Epithelial cell of esophagus (primary cell): ENCODE measurements at places on chromosomes 4 and X.

GRCh38 chr4:158535130-158535614 lies 13.5 kb downstream of the RXFP1 start:
- DNase-seq = peak; percentile 64

DNA sequence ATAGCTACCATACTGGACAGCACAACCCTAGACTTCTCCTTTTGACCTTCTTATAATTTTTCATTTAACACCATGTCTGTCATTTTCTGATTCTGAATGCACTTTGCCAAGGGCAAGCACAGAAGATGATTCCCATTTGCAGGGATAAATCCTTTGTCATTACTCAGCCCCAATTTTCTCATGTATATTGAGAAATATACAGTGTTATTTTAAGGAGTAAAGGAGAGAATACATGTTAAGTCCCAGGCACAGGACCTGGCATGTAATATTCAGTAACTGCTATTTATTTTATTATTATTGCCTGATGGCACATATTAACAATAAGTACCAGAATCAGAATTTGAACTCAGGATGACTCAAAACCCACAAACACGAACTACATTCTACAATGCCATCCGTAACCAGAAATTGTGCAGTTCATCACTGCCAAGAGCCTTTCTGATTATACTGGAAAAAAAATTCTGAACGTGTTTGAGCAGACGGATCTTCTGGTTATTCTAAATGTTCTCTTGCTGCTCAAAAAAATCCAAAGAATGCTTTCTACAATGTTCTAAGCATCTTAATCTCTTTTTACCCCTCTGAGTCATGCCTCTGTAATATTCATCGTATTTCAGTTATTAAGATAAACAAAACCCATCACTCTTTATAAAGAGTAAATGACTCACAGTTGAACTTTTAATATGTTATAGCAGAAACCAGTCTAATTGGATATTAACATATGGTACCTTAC lies 170.0 kb downstream of the MID1 start:
- DNase-seq = peak; percentile 40

- DNase-seq = no peak
Observed at GRCh38 chr4:89506866-89507491, 199.4 kb upstream of the GPRIN3 start.

DNA sequence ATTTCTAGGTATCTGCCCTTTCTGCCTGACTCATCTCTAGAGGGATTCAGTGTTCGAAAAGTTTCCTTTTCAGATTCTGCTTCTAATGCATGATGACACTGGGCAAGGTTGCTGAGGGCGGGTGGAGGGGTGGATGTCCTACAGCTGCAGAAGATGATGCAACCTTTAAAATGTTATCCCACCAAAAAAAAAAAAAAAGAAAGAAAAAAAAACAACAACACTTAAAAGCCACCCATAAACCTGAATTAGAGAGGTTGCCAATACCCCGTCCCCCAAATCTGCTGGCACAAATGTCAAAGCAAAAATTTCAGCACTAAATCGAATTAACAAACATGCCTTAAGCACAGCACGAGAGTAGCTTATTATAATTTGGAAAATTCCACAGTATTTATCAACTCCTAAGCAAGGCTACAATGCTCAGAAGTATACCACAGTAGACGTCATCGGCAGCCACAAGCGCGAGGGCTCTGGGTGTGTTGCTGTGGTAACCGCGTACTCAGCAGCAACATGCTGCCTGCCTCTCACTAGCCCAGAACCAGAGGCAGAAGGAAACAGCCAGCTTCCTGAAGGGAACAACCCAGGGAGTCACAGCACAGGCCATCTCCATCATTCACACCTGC lies 167.5 kb upstream of the MAP3K15 start:
- DNase-seq = peak; percentile 32

- DNase-seq = no peak
Observed at GRCh38 chrX:68147848-68148247, 285.4 kb downstream of the OPHN1 start.

DNA sequence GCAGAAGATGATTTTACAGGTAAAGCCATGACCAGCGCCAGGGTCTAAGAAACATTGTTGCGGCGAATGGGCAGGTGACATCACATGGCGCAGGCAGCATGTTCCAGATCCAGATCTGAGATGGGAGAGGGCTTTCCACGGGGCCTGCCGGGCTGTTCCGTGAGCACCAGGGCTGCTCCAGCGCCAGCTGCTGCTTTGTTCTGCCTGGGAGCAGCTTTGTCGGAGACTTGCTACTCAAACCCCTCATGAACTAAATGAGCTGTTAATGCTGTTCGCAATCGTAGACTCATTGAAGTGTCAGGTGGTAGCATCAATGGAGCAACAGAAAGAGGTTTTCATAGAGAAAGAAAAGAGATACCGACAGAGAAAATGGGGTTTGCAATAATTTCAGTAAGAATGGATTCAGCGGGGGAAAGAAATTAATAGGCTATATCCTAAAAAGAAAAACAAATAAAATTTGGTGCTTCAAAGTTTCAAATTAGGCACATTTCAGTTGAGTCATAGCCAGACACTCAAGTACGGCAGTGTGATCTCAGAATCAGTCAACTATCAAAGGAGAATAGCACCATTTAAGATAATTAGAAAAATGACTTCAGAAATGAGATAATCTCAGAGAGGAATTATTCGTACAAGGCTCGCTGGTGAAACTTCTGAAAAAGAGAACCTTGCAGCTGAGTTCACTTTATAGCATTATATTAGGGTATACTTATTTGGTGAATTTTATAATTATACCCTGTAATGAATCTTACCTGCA lies 23.9 kb downstream of the SORBS2 start:
- DNase-seq = no peak

DNA sequence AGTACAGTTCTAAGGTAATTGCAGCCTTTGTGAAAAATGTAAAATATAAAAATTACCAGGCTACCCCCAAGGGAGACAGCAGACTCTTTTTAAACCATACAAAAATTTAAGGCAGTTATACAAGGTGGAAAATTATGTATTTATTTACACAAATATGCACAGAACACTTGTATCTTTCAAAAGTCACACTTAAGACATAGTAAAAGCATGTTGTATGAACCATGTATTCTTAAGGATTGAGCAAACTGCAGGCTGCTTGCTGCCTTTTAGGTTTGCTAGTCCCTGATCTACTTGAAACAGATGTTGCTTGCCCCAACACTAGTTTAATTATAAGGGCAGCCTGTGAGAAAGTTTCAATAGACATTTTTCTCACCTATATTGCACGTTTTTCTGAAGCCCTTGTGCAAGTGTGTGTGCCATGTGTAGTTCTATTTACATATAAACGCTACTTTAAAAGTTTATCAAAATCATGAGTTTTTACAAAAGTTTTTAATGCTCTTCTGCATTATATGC lies 72.8 kb downstream of the PRSS12 start:
- DNase-seq = no peak

DNA sequence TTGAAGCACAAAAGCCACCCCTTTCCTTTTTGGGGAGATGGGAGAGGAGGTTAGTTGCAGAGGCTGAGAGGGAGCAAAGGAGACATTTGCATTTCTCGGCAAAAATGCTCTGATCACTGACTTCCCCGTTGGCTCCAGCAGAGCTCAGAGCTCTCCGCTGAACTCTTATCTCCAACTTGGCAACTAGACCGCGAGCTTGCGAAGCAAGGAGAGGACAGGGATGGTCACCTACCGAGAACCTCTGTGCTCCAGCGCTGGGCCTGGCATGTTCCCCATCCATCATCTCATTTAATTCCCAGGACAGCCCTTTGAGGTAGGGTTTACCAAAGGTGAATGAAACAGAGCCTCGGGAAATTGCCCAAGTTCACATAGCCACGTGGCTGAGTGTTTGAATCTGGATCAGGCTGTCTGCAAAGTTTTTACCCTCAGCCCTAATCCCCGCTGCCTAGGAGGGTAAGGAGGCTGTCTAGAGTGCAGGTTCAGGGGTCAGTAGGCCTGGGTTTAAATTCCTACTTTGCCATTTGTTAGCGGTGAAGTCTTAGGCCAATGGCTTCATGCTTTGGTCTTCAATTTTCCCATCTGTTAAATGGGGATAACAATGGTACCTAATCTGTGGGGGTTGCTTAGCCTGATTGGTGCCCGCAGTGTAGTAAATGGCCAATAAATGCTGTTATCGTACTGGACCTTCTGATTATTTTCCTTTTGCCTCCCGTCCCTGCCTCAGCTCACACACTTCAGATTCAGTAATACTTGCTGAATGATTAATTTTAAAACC lies 3.8 kb upstream of the CITED1 start:
- DNase-seq = no peak

DNA sequence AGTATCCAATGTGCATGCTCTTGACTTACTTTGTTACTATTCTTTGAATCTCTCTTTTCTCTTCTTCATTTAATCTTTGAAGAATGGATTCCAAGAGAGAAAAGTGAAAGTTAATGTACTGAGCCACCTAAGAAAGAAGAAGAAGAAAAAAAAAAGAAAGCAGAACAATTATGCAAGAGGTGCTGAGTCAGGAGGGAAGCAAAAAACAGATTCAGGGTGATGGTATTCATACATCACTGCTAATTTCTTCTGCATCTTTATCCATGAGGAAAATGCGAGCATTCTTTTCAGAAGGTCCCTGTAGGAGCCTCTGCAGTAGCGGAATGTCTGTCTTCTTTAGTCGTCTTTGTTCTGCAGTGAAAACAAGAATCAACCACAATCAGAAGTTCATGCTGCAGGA lies 43.9 kb downstream of the RASSF6 start:
- DNase-seq = peak; percentile 58

DNA sequence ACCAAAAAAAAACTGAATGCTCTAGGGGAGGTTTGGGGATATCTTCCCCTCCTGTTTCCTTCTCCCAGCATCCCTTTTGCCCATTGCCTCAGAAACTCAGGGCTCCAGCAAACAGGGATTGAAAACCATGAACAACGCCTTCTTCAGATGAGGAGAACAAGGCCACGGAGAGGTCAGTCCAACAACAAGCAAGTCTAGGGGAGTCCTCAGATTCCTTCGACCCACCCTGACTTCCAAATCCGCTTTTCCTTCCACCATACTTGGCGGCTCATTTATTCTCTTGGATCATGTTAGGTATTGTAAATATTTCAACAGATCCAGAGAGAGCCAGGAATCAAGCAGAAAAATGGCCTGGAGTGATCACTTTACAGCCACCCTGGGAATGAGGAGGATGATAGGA lies 21.9 kb downstream of the REELD1 start:
- no peak for DNase-seq

DNA sequence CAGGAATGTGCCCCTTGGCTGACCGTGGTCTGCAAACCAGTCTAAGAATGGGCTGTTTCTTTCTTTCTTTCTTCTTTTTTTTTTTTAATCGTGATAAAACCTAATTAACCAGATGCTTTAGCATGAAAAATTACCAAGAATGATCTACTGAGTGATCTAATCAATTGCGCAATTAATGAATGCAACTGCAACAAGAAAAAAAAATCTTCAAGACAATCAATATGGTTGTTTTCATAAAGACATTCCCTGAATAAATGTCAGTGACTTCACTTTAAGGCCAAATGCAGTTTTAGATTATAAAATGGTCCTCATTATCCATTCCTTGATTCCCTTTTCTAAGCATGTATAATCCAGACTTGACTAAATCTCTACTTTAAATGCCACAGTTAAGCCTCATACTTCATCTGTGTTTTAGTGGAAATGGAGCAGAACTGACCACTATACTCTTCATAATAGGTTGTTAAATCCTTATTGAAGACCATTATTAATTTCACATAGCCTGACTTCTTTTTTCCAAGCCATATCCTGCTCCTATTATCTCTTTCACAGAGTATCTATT lies 51.6 kb upstream of the SETD7 start:
- DNase-seq = peak; percentile 31

GRCh38 chr4:162770761-162771490 lies 395.8 kb downstream of the NAF1 start:
- DNase-seq = no peak

- no peak for DNase-seq
Observed at GRCh38 chrX:95911062-95911461, 773.6 kb upstream of the DIAPH2 start.

GRCh38 chr4:39348371-39349315 lies 17.5 kb downstream of the RFC1 start:
- peak; percentile 20 for DNase-seq

- peak; percentile 4 for DNase-seq
Observed at GRCh38 chr4:119490335-119490734, 138.3 kb downstream of the PDE5A start.

- DNase-seq = no peak
Observed at GRCh38 chr4:2820216-2820982, 23.2 kb upstream of the ADD1 start.

DNA sequence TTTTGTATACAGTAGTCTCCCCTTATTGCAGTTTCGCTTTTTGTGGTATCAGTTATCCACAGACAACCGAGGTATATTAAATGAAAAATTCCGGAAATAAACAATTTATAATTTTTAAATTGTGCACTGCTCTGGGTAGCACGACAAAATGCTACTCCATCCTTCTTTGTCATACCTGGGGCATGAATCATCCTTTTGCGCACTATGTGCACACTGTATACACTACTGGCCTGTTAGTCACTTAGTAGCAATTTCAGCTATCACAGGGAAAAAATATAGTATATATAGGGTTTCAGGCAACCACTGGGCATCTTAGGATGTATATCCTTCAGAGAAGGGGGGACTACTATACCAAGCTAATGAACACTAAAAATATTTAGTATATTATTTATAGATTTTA lies 198.8 kb upstream of the FAT4 start:
- DNase-seq = peak; percentile 84

GRCh38 chr4:136562834-136563233 lies 969.5 kb downstream of the PCDH18 start:
- DNase-seq = peak; percentile 14

- DNase-seq = peak; percentile 34
Observed at GRCh38 chr4:27084685-27085361, 224.2 kb downstream of the STIM2 start.

- DNase-seq = peak; percentile 48
Observed at GRCh38 chr4:68218044-68218443, 27.4 kb downstream of the TMPRSS11B start.

- peak; percentile 69 for DNase-seq
Observed at GRCh38 chrX:43655151-43656004, 721 bp upstream of the MAOA start.

DNA sequence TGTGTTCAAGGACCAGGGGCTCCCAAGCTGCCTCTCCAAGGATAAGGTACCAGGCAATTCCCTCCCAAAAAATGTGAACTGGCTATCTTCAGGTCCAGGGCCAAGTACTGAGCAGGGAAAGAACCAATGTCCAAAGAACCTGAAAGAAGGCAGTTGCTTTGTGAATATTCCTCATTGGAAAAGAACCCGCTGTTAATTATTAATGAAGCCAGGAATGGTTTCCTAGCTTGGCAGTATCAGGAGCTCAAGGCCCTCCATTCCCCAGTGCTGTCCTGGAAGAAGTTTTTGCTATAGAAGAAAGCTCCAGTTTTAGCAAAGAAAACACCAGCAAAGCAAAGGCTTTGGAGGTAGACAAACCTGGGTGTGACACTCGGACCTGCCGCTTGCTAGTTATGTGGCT lies 130.0 kb upstream of the MBNL3 start:
- no peak for DNase-seq

DNA sequence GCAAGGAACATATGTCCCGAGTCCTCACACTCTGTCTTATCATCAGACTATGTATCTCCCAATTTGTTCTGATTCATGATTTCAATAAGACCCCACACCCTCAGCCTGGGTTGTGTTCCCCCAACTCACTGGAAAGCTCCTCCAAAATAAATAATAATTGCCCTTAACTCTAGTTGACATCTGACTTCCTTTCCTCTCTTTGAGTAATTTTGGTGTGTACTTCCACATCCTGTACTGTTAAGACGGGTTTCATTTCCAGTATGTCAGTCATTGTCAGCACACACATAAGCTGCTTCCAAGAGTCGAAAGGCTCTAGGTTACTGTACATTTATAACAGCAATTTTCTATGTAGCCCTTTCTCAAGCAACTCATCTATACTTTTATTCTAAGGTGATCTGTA lies 52.2 kb upstream of the C1QTNF7 start:
- no peak for DNase-seq

- no peak for DNase-seq
Observed at GRCh38 chrX:103329991-103330390, at the start of gene TCEAL7. TSS of gene TCEAL7 (plus strand) at chrX:103330239. CDS start at chrX:103331404, 1,165 bp downstream.
